AG09309 (cell line): ENCODE measurements at places on chromosomes 6 and 20.

GRCh38 chr6:36149476-36149875, 19.2 kb downstream of the MAPK13 start:
- DNase-seq, result no peak

DNA sequence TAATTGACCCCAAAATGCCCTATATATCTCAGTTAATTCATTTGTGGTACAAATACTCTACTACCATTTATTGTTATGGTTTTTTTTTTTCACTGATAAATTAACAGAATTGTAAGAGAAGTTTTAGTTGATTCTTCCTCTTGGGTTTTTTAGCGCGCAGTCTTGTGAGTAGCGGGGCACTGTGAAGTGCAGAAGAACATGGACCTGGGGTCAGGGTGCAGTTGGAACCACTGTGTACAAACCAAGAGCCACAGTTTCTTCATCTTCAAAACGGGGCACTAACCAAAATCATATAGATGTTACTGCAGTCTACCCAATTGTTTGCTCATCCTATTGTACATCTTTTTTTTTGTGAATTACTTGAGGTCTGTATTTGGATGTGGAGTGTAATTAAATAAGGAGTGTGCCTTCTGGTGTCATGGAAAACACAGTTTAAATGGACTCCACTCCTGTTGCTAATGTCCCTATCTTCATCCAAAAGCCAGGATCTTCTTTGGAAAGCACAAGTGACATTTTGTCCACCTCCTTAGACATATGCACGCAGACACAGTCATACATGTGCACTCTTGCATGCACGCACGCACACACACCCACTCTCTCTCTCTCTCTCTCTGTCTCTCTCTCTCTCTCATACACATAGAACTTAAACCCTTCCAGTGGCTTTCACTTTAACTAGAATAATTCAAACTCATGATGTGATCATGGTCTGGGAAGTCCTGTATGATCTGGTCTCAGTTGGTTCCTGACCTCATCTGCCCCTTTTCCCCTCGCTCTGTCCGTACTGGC, 51.5 kb downstream of the AFDN start:
- no peak for DNase-seq

GRCh38 chr6:4649728-4650127, 126.5 kb upstream of the CDYL start:
- no peak for DNase-seq

- no peak for DNase-seq
These were observed 6.6 kb downstream of the ADAM33 start for GRCh38 chr20:3674995-3675900.

- DNase-seq, result no peak
These were observed 160.7 kb downstream of the UST start for GRCh38 chr6:148907573-148907972.

GRCh38 chr6:91358986-91359385, 772.1 kb upstream of the MAP3K7 start:
- DNase-seq, result no peak

DNA sequence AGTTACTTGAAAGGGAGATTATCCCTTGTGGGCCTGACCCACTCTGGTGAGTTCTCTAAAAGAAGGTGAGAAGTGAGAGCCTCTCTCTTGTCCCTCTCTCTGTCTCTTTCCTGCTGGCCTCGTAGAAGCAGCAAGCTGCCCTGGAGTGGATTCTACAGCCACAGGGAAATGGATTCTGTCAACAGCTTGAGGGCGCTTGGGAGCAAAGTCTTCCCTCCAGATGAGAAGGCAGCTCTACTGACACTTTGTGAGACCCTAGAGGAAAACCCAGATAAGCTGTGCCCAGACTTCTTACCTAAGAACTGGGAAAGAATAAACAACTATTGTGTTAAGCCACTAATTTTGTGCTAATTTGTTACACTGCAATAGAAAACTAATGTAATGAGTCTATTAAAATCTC, 39.9 kb downstream of the ANKRD60 start:
- no peak for DNase-seq

GRCh38 chr6:95601133-95601532, 23.8 kb downstream of the MANEA start:
- DNase-seq, result no peak

- DNase-seq, result no peak
These were observed 130.9 kb downstream of the FOXA2 start for GRCh38 chr20:22453244-22454080.

DNA sequence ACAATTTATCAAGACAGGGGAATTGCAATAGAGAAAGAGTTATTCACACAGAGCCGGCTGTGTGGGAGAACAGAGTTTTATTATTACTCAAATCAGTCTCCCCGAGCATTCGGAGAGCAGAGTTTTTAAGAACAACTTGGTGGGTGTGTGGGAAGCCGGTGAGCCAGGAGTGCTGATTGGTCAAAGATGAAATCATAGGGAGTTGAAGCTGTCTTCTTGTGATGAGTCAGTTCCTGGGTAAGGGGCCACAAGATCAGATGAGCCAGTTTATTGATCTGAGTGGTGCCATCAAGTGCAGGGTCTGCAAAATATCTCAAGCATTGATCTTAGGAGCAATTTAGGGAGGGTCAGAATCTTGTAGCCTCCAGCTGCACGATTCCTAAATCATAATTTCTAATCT, 50.0 kb upstream of the ECI2 start:
- no peak for DNase-seq

GRCh38 chr6:163782436-163783003, 368.0 kb downstream of the QKI start:
- no peak for DNase-seq

GRCh38 chr6:145626857-145627256, 108.5 kb downstream of the EPM2A start:
- DNase-seq, result no peak

DNA sequence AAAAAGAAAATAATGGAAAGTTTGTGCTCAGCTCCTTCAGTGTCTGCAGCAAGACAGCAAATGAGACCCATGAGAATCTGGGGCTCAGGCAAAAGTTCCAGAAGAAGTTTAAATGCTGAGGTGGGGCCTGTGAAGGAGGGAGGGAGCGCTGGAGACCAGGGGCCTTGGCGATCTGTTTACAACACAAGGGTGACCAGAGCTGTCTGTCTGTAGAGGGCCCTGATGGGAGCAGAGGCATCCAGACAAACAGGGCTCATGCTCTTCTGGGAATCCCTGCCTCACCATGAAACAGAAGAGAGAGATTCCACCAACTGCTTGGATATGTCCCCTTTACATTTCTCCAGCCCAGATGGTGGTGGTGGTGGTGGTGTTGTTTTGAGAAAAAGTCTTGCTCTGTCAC, 79.3 kb upstream of the SHLD1 start:
- DNase-seq, result no peak

- no peak for DNase-seq
These were observed 323.0 kb upstream of the JARID2 start for GRCh38 chr6:14922706-14923460.

GRCh38 chr6:145147981-145148749, 587.2 kb downstream of the EPM2A start:
- DNase-seq, result peak; percentile 77

GRCh38 chr20:22836877-22837276, 198.2 kb upstream of the SSTR4 start:
- no peak for DNase-seq

- DNase-seq, result no peak
These were observed 9.7 kb upstream of the ZSCAN9 start for GRCh38 chr6:28215425-28215824.

- DNase-seq, result peak; percentile 60
These were observed 748 bp upstream of the ZNF292 start for GRCh38 chr6:87154641-87154992.

DNA sequence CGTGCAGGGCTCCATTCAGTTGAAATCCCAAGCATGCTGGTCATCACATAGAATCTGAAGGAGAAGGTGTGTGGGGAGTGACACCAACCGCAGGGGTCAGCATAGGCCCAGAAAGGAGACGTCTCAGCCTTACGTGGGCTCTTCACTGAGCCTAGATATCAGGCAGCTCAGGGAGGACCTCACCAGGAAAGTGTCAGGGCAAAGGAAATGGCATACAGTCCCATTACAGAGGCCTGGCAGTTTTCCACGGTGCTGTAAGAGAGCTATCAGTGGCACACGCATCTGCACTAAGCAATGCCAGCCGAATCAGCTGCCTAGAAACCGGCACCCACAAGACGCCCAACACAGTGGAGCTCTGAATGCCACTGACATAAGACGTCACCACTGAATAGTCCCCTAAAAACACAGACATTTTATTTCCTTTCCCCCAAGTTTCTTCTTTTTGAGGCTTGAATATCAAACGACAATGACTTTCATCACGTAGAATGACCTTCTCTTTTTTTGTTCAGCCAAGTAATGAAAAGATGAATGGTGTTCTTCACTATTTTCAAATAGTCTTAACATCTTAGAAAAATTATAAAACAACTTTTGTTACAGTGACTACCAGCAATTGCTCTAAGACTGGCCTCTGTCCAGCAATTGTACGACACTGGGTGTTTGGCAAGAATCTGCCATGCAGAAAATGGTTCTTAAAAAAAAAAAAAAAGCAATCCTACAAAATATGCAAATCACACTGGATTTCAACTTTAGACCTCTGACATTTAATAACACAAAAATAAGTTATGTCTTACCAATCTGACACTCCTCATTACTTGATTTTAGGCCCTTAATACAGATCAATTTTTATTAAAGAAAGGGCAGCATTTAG, 88.9 kb upstream of the FOXQ1 start:
- no peak for DNase-seq

GRCh38 chr20:62104791-62105345, 17.4 kb upstream of the LSM14B start:
- no peak for DNase-seq

DNA sequence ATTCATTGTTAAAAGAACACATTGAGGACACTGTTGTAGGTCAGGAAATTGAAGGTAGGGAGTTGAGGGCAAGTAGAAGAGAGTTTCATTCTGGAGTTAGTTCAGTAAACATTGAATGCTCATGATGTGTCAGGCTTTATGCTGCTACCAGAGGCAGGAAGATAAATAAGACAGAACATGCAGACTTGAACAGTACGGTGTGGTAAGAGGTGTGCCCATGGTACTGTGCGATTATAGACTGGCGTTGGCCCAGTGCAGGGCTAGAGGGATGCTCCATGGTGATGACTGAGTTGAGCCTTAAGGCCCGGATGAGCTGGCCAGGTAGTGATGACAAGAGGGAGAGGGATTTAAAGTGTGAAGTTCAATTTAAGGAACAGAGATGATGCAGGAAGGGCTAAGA, 50.8 kb downstream of the CARMIL1 start:
- no peak for DNase-seq

- DNase-seq, result no peak
These were observed 38.0 kb downstream of the COL12A1 start for GRCh38 chr6:75167851-75168250.

DNA sequence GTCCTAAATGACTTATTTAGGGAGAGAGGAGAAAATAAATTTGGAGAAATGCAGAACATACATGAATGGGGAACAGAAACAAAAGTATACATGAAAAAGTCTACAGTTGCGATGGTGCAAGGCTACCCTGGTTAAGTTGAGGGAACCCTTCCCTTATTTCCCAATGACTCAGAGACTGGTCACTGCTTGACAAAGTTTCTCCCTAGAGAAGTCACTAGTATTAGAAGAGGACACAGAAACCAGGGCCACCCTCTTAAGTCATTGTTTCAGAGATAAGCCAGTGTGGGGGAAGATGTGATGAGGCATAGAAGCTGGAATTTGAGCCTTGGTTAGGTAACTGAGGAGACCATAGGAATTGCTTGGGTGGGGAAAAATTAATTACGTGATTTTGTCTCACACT, 24.4 kb upstream of the EDN1 start:
- no peak for DNase-seq

DNA sequence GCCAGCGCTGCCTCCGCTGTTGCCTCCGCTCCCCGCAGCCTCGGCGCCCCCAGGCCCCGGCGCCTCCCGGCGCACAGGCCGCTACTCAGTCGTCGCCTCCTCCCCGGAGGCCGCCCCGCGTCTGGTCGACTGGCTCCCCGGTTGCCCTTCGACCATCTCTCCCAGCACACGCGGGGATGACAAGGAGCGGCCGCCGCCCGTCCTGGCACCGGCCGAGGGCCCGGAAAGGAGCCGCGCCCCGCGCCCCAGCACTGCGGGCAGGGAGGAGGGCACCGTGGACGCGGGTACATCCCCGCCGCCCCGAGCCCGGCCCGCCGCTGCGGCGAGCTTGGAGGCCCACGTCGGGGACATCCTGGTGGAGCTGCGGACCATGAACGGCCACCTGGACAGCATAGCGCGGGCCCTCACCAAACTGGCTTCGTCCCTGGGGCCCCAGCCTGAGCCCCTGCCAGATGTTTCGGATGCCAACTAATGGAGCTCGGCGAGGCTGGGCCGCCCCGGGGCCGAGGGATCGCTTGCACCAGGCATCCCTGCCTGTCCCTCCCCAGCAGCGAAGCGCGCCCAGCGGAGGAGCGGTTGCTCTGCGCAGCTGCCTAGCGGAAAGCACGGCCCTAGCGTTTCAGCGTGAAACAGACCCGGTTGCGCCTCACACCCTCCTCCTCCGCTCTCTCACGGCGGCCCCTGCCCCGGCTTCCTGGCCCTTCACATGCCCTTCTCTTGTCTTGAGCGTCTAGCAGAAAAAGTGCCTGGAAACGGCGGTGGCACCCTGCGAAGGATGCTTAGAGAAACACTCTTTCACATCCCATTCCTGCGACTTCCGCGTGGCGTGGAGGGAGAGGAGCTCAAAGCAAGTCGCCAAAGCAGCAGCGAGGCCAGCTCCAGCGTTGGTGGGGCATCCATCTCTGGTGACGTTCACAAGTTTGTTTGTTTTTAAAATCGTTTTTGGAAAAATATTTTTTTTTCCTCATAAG, 285.8 kb upstream of the SUPT3H start:
- DNase-seq, result no peak

- DNase-seq, result no peak
These were observed 796 bp downstream of the HLA-DQB1 start for GRCh38 chr6:32665661-32666060.

GRCh38 chr6:15897063-15897876, 231.6 kb upstream of the MYLIP start:
- no peak for DNase-seq

GRCh38 chr20:60135276-60135675, 177.1 kb downstream of the CDH26 start:
- no peak for DNase-seq

DNA sequence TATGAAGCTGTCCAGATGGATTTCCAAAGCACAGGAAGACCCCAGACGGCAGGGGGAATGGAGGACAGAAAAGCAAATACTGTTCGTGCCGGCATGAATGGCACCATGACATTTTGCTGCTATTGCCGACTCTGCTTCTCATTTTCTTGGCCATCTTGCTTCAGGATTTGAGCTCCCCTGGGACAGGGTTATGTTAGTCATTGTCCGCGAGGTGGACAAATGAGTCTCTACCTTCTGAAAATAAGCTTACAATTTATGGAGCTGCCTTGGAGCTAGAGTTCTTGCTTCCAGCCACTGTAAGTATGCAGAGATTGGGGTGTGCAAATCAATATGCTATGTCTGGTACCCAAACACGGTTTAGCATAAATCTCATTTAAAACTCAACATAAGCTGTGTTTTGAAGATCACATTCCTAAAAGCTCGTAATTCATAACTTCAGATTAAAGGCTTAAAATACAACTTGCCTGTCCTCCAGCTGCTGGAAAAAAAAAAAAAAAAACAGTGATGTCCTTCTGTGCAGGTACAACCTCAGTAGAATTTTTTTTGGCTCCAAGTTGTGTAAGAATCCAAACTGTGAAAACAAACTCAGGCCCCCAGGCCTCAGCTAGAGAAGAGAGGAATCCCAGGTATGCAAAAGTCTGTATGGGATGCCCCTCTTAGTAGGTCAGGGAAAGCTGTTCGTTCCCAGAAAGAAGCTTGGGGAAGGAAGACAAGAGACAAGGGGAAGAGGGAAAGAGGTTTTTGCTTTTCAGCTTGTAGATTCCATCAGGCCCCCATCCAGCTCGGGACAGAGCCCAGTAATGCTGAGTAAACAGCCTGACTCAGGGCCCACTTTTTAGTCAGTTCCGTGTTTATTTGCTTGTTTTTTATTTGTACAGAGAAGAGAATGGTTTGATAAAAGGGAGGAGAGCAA, 184.2 kb upstream of the FOXA2 start:
- no peak for DNase-seq
